ENCODE measurements at places on chromosomes 11 and 22.

DNA sequence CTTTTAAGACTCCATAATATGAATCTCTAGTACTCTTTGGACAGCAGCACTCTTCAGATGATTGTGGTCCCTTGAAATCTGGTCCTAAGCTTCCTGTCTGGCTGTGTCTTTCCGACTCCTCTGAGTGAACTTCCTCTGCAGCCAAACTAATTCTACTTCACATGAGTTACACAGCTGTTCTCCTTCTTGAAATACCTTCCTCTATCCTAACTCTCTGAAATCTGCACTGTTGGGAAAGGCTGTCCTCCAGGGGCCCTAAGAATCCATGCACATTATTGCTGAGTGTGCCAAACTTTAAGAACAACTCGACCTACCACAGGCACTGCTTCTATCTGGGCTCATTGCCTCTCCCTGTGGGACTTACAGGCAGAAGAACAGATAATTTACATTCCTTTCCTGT lies 217.3 kb upstream of the ARHGAP42 start:
- no peak for DNase-seq

GRCh38 chr11:79342686-79343085 lies 98.1 kb downstream of the TENM4 start:
- DNase-seq: no peak

DNA sequence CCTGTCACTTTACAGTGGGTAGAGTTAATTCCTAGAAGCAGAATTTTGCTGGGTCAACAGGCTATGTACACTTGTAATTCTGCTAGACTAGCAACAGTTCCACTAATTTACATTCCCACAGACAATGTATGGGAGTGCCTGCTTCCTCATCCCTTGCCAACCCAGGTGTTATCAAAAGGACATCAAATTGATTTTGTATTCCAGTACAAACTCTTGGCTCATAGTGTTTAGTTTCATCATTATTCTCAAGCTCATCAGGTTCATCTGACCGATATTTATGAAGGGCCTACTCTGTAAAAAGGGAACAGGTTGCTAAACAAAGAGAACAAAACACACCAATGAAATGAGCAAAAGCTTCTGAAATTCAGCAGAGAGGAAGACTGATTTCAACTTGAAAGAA lies 30.7 kb downstream of the PITPNB start:
- no peak for DNase-seq

DNA sequence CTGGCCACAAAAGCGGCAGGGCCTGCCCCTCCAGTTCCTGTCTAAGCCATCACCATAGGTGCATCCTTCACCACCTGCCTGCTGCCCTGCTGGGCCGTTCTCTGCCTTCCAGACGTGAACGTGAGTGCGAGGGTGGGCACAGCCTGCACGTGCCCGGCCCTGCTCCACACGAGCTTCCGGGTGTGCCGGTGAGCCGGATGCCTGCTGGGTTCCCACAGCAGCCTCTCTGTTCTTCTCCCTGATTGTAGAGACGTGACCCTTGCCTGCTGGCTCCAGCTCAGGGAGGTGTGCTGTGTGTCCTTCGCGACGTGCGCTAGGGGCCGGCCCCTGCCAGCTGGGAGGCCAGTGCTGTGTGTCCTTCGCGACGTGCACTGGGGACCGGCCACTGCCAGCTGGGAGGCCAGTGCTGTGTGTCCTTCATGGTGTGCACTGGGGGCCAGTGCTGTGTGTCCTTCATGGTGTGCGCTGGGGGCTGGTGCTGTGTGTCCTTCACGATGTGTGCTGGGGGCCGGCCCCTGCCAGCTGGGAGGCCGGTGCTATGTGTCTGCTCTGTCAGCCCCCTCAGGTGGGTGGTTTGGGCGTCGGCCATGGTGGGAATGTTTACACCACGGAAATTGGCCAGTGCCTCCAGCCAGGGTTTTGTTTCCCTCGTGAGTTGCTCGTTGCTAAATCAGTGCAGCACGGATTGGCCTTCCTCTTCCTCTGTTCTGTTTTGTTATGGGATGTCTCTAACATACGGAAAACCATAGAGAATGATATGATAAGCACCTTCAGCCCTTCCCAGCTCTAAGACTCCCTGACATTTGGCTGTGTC lies 35.4 kb upstream of the BRSK2 start:
- no peak for DNase-seq

GRCh38 chr11:78653294-78653909 lies 78.7 kb upstream of the NARS2 start:
- peak; percentile 16 for DNase-seq

DNA sequence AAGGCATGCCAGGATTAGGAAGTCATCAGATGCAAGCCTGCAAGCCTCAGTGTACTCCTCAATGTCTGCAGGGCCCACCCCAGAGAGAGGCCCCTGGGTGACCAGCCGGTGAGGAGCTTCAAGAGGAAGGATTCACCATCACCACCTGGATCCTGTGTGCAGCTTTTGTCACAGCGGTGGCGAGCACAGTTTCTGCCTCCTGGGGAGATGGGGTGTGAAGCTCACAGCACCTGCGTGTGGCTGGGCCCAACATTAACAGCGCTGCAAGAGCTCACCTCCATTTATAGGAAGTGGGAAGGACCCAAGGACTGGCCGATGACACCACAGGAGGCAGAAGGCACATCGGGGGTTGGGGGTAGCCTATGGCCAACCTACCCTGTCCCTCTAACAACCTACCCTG lies 235.3 kb downstream of the CTTN start:
- DNase-seq: no peak

DNA sequence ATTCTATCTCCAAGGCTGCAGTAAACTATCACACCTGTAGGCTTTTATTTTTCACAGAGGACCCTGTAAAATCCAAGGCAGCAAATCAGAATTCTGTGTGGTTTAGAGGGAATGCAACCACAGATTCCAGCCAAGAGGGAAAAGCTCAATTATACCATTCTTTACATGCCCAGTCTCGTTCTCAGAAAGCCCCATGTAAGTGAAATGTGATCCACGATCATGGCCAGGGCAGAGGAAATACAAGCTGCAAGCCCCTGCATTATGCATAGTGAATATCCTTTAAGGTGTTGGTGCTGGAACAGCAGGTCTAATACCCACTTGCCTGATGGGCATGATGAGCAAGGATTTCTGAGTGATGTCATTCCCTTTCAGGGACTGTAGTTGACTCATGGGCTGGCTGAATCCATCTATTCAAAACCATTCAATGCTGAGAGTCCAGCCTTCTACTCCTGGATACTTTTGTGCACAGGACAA lies 198.7 kb upstream of the MTMR2 start:
- DNase-seq: no peak

DNA sequence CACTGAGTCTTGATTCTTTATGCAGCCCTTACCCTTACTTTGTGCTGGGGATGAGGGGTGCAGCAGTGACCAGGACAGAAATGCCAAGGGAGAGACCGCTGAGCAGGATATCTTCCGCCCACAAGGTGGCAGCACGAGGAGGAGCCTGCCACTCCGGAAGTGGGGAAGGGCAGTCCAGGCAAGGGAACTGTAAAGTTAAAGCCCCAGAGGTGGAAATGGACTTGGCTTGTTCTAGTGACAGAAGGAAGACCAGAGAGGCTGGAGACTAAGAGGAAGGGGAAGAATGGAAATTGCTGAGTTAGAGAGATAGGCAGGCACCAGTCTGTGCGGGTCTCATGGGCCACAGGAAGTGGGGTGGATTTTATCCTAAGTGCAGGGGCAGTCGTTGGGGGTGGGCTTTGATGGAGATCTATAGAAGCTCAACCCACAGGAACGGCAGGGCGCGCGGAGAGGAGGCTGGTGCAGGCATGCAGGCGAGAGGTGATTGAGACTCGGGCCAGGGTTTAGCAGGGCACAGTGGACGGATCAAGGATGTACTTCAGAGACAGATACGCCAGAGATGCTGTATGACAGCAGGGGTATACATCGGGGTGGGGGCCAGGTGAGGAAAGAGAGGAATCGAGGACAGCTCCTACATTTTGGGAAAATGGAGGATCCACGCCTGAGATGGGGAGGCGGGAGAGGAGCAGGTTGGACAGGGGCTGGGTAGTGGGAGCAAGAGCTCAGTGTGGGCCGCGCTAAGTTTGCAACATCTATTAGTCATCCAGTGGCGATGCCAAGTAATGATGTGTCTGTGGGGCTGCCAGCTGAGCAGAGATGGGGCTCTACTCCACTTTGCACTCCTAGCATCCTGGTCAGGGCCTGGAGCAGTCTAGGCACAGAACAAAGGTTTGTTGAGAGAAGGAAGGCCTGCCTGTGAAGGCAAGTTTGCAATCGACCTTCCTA lies 3.3 kb upstream of the GRK2 start:
- peak; percentile 56 for DNase-seq

DNA sequence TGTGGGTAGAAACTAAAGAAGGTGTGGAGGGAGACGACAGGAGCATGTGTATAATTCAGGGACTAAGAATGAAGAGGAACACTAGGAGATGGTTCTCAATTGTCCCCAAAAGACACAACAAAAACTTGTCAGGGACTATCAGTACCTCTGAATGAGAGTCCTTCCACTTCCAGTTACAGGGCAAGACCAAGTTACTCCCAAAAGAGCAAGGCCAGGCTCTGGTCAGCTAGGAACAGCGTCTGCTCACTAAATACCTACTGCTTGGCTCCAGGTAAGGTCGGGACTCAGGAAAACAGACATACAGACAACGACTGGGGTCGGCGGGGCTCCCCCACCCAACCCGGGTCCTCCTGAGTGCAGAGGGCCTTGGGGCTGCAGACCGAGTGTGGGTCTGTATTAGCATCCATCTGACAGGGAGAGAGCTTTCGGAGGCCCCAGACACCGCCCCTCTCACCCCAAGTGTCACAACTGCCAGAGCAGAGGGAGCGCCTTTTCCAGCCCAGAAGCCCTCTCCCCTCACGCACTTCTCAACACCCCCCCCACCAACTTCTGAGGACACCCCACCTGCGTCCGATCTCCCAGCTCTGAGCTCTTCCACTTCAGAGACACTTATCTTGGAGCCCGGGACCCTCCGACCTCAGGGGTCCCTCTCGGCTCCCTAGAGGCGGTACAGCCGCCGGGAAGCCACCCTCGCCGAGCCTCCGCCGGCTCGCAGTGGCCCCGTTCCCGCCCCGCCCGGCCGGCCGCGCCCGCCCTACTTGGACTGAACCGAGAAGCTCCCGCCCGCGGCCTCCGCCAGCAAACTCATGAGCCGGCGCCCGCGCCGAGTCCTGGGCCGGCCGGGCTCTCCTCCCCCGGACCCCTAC lies 522 bp downstream of the RHOG start:
- DNase-seq: no peak

DNA sequence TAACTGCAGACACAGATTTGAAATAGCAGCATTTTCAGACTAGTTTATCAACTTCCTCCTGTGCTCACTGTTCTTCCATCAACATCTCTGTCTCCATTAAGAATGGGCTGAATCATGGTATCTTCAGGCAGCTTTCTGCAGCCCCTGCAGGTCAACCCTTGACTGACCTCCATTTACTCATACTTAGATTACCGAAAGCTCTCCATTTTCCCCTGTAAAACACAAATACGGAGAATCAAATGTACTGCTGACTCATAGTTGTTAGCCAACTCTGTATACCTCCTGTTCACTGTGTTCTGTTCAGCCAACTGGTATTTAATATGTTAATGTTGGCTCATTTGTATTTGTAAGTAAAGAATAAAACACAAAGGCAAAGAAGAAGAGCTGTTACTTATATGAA lies 364.0 kb downstream of the CASP12 start:
- DNase-seq: no peak

GRCh38 chr22:38565441-38565840 lies 4.5 kb downstream of the DMC1 start:
- no peak for DNase-seq

GRCh38 chr11:24391167-24391566 lies 105.7 kb upstream of the LUZP2 start:
- DNase-seq: no peak

DNA sequence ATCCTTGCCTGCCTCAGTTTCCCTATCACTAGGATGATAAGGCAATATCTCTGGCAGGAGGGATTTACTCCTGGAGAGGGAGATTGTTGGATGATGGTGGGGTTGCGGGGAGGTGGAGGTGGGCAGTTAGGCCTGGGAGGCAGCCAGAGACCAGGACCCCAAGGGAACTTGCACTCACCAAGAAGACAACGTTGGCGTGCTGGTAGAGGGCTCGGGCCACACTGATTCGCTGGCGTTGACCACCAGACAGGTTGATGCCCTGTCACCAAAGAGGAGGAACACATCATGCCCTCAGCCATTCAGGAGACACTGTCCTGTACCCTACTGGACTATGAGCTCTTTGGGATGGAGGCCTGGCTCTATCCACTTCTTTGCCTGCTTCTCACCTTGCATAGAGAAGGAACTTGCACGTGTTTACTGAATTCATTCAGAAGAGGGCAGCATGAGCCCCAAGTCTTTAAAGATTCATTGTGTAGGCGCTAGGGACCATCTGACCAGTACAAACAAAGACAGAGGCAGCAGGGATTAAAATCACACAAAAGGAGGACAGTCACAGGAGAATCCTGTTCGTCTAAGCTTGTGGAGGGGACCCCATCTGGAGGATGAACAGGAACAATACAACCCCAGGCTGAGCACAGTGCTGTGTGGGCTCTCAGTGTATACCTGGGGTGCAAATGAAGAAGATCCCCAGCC lies 24.2 kb upstream of the KCNJ11 start:
- DNase-seq: no peak

DNA sequence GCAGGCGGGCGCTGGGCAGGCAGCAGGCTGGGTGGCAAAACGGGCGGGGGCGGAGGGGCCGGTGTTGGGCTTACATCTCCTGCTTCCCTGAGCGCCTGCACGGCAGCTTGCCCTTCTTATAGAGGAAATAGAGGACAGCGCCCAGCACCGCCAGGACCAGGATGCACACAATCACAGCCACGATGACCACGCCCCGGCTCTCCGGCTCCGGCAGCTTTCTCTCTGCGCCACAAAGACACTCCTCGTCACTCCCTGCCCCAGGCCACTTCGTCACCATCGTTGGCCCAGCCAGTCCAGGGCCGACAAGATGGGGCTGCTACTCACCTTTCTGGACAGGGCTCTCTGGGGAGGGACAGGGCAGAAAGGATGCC lies 6.3 kb downstream of the MCAM start:
- no peak for DNase-seq

DNA sequence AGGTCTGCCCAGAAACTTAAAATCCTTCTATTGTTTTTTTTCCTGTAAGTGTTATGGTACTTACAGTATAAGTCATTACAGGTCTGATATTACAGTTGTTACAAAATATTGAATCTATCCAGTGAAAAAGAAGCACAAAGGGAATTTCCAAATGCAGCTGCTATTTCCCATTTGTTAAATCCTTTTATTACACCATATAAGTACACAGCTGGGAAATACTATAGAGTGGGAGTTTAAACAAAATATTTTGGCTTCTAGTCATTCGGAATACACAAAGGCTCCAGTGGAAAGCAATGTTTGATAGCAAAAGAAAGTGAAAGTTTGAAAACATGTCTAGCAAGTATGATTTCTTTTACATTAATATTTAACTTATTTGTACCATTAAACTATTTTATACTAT lies 18.0 kb downstream of the SOX6 start:
- no peak for DNase-seq

- no peak for DNase-seq
These were observed 103.1 kb downstream of the TEAD1 start for GRCh38 chr11:12777208-12777874.

Measured in AG09309 (cell line).